ENCODE measurements at places on chromosomes 7 and 10.
A peak's percentile ranks its signal among the peaks of the same experiment; 100 is the strongest.

- DNase-seq, result no peak
Measured at GRCh38 chr10:129040377-129040776, 426.7 kb upstream of the MGMT start.

- DNase-seq, result no peak
Measured at GRCh38 chr7:24899905-24900304, 80.1 kb downstream of the OSBPL3 start.

DNA sequence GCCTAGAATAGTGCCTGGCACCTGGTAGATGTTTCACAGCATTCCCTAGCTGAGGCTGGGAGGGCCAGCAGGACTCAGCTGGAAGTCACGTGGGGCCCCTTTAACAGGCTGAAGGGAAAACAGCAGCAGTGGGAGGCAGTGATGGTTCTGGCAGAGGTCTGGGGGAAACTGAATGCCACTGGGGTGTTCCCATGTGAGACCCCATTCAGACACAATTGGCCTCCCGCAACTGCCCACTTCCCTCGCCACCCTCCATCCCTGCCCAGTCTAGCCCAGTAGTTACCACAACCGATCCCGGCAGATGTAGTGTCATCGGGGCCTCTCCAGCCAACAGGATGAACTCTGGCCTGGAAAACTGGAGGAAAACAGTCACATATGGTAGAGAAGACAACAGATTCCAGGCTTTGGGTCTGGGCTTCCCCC, 38.3 kb downstream of the FRMPD2 start:
- no peak for DNase-seq

DNA sequence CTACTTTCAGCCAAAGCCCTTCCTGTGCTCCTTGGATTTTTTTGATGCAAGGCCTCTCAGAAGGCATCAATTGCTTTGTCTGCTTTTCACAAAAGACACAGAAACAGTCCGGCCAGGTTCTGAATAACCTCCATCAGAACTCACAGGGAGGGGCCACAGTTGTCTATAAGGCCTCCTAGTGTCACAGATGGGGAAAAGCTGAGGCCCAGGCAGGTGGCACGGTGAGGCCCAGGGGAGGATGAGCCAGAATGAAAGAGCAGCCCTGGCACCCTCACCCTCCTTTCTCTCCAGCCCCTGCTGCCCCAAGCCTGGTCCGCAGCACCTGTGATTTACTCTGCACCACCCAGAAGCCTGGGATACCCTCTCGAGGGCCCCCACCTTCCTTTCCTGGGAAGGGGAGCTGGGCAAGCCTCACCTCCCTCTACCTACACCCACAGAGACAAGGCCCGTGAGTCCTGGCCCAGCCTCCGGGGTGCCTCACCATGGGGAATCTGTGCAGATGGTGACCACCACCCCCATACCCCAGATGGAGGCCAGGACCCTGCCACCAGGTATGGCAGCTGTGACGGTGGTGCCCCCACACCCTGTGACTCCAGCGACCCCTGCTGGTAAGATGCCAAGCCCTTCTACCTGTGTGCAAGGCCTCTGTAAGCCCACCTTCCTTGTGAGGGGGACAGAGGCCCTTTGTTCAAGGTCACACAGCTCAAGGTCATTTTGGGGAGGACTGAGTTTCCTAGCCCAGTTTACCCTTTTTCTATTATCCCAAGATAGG, 26.2 kb upstream of the ZNF467 start:
- DNase-seq, result no peak

DNA sequence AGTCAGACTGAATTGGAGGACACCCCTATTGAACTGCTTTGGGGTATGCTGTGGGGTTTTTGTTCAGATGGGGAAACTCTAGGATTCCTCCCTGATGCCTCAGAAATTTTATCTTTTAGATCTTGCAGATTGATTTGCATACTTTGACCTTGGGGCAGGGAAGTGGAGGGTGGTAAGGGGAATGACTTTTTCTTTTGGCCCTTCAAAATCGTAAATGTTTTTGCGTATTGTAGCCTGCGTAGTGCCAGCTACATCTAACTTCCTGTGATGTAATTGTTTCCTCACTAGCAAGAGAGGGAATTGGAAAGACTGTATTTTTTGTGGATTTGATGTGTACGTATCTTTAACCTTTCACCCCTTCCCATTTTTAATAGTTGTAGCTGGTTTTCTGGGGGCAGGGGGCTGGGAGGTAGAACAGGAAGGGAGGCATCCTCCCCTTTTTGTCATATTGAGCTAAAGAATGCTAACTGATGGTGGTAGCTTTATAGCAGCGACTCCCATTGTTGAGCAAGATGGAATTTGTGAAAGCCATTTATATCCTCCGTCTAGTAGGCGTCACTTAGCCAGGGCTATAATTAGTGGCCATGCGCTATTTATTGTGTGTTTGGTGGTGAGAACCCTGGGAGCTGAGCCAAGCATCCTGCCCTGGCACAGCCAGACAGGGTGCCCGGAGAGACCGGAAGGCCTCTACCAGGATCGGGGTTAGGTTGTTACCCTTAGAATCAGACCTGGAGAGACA, 11.3 kb downstream of the DUSP5 start:
- no peak for DNase-seq

DNA sequence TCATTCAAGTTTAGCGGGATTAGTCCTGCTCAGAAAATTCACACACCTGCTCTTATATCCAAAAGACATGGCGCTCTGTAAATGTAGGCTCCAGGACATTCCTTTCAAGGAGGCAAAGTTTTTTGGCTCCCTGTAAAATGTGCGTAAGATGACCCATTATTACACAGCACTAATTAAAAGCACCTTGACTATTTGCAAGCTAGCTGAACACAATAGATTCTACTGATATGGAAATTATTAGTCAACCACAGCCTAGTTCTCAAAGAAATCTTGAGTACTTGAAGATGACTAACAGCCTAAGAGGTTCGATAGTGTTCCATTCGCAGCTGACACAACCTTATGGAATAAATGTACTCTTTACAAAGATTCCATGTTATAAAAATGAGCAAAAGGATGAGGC, 175.2 kb downstream of the BMPER start:
- DNase-seq, result no peak

GRCh38 chr7:100949227-100949932, at the start of gene MUC3A:
Gene MUC3A (plus strand): TSS chr7:100949534. CDS start chr7:100949625, 91 bp downstream.
- no peak for DNase-seq

DNA sequence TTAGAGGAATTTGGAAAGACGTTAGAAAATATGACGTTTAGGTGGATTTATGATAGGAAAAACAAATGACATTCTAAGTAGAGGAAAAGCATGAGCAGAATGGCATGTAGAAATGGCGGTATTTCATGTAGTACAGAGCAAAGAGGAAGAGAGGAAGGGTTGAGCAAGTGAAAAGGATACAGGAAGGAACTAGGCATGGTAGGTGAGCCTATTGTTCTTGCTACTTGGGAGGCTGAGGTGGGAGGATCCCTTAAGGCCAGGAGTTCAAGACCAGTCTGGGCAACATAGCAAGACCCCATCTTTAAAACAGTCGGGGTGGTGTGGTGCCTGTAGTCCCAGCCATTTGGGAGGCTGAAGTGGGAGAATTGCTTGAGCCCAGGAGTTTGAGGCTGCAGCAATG, 1.2 kb downstream of the GTPBP10 start:
- no peak for DNase-seq

GRCh38 chr7:117219485-117219884, 103.4 kb downstream of the WNT2 start:
- no peak for DNase-seq

GRCh38 chr7:44327981-44328380, 2.6 kb upstream of the CAMK2B start:
- DNase-seq, result no peak

DNA sequence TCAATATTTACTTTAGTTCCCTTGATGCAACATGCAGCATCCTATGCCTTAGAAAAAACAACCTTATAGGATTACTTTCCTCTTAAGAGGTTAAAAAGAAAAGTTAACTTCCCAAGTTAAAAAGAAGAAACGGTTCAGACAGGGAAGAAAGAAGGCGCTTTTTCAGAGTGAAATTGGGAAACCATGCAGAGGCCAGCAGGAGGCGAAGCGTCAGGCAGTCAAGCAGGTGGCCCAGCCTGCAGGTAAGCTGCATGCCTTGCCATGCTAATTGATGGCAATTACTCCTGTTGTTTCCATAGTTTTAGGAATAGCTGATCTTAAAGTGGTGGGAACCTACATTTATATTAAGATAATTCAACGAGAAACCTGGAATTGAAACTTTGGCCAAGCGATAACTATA, 302.6 kb upstream of the SP4 start:
- DNase-seq, result no peak

GRCh38 chr7:142436601-142437000, 178.7 kb upstream of the PRSS58 start:
- DNase-seq, result no peak

- peak; percentile 50 for DNase-seq
Measured at GRCh38 chr7:127650847-127651555, 993 bp upstream of the SND1 start.

DNA sequence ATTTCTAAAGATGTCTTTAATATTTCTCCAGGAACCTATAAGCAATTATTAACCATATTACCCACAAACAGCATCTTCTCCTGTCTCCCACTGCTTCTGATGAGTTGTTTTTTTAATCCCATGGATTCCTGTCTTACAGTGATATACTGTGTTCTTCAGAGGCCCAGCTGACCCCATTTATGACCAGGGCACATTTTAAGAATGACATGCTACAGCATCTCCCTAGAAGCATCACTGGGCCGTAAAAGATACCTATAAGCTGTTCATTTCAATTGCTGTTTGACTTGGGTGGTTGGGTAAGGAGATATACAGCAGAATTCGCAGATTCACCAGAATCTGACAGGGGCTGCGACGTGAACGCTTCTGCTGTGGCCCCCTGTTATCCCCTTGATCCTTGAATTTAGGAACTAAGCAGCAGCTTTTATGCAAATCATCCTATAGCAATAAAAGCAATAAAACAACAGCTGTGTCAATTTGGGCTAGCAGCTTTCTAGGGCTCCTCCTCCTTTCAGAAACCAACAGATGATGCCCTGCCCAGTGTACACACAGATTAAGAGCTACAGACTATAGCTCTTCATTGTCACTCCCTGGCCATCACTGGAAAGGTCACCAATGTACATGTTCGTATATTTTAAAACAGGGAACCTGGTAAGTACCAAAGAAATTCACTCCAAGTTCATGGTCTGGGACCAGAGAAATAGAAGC, 86.8 kb downstream of the CPEB3 start:
- DNase-seq, result peak; percentile 43

GRCh38 chr7:158120316-158120715, 467.3 kb downstream of the PTPRN2 start:
- DNase-seq, result no peak

DNA sequence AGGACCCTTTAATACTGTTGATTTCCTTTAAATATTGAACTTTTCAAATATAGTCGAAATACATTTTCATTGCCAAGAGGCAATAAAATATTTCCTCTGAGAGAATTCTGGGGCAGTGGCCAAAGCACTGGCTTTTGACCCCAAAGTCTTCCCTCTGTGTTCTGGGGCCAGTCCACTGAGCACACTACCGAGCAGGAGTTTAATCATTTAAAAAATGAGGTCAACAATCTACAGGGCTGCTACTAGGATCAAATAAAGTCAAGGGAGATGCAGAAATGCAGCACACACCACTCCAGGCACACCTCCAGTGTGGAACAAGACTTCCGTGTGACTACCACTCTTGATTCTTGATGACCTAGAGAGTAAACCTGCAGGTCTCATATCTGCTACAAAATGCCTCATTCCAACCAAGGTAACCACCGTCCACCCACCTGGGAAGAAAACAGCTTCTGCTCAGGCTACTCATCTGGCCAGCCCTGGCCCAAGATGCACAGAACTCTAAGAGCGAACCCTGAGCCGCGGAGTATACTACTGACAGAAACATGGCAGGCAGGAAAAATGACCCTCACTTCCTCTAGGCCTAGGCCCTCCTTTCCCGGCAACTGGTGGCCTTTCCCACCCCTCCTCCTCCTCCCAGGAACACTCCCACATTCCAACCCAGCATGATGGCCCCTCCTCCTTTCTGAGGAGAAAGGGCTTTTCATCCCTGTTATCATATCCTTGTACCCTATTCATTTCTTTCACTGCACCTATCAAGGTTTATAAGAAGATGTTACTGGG, 97.7 kb downstream of the ALOX5 start:
- DNase-seq, result no peak

GRCh38 chr10:71124921-71125748, 87.2 kb upstream of the UNC5B start:
- DNase-seq, result no peak

DNA sequence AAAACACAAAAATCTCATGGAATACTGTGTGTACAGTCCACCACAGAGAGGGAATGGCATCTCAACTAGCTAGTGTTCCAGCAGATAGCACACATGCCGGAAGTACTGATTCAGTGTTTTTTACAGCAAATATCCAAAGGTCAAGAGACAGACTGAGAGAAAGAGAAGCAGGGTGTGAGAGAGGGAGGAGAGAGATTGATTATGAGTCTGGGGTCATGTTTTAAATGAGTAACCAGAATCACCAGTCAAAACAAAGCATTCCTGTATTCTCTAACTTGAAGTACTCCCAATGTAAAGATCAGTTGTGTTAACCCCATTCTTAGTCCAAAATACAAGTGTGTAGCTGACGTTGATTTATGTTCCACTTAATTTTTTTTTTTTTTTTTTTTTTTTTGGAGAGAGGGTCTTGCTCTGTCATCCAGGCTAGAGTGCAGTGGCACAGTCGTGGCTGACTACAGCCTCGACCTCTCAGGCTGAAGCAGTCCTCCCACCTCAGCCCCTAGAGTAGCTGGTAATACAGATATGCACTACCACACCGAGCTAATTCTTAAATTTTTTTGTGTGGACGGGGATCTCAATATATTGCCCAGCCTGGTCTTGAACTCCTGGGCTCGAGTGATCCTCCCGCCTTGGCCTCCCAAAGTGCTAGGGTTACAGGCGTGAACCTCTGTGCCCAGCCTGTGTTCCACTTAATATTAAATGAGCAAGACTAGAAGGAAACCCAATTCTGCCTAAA, 114.2 kb downstream of the TAF3 start:
- DNase-seq, result no peak

- DNase-seq, result peak; percentile 26
Measured at GRCh38 chr10:113751181-113751732, at the start of gene PLEKHS1. Gene PLEKHS1 (plus strand): TSS chr10:113751682. CDS start chr10:113755278, 3,596 bp downstream.

DNA sequence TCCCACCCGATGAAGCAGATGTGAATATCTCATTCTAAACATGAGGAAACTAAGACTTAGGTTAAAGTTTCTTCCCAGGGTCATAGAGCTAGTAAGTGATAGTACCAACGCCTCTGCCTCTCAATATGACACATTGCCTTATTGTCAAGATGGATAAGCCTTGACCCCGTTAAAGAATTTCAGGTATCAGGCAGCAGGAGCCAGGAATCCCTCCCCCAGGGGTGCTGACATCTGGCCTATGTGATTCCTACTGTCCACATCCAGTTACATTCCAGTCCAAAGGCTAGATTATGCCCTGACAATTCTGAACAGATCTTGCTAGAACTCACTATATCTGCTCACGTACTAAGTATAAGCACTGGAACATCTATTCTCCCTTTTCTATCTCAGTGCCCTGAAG, 58.0 kb upstream of the ASAH2 start:
- no peak for DNase-seq

DNA sequence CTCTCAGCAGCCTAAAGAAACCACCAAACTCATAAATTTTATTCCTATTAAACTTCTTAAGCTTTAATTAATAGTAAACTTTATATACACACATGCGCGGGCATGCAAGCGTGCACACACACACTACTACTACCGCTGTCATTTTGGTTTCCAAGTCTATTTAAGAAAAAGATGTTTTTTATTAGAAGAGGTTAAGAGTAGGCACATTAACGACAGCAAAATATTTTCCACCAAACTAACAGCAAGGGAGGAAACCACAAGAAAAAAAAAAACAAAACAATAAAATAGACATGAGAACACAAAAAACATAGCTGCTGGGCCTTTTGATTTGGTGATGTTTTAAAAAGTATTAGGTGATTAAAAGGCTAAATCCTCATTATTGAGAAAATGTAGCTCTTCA, 28.6 kb downstream of the RTKN2 start:
- no peak for DNase-seq

GRCh38 chr10:1644191-1644711, 93.1 kb downstream of the ADARB2 start:
- DNase-seq, result no peak

Data from NCI-H2029 (cell line).